ENCODE measurements at places on chromosomes 16 and 17.

- peak; percentile 58 for DNase-seq
Measured at GRCh38 chr17:36510636-36511035, 24.0 kb downstream of the MYO19 start.

DNA sequence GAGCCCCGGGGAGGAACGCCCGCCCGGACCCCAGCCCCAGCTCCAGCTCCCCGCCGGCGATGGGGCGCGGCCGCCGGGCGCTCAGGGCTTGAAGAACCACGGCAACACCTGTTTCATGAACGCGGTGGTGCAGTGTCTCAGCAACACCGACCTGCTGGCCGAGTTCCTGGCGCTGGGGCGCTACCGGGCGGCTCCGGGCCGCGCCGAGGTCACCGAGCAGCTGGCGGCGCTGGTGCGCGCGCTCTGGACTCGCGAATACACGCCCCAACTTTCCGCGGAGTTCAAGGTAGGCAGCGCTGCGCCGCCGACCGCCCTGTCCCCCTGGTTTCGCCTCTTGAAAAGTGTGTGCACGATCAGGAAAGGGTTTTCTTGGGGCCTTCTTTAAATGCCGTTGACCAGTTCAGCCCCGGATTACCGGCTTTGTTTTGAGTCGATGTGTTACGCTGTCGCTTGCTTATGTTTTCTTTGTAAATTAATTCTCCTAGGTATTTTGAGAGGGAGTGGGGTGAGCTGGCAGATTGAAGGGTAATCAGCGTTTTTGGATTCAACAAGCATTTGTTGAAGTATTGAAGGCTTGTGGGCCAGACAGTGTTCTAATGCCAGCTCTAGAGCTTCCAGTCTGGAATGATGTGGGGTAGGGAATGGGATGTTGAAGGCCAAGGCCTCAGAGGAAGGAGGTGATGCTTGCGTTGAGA, 681 bp downstream of the USP43 start:
- no peak for DNase-seq

GRCh38 chr17:10521949-10522348, 3.6 kb upstream of the MYH1 start:
- no peak for DNase-seq

- DNase-seq, result peak; percentile 12
Measured at GRCh38 chr17:142102-142661, 4.8 kb downstream of the SCGB1C2 start.

- DNase-seq, result no peak
Measured at GRCh38 chr16:17229766-17230165, 241.0 kb downstream of the XYLT1 start.

DNA sequence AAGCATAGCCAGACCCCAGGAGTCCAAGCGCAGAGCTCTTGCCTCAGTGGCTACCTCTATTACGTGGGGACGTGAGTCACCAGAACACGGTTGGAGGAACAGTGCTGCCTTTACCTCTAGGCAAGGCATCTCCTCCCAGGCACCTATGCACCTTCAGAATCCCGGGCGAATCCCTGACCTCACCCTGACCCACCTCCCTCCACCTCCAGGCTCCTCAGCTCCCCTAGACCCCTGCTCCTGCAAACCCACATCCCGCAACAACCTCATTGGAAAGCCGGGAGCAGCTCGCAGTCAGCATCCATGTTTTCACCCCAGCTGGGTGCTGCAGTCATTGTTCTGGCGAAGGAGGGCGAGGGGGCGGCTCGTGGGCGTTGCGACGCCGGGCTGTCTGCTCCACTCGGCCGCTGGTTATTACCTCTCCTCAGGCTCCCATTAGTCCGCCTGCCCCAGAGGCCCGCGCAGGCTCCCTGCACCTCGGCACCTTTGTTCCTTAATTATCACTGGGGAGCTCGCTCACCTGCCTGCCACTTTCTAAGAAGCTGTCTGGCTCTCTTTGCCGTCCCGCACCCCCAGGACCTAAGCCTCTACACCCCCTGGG, 24.6 kb upstream of the DLX4 start:
- no peak for DNase-seq

- DNase-seq, result no peak
Measured at GRCh38 chr17:82231312-82231561, 2.4 kb downstream of the SLC16A3 start.

GRCh38 chr16:50642349-50642748, 38.8 kb downstream of the SNX20 start:
- DNase-seq, result no peak

DNA sequence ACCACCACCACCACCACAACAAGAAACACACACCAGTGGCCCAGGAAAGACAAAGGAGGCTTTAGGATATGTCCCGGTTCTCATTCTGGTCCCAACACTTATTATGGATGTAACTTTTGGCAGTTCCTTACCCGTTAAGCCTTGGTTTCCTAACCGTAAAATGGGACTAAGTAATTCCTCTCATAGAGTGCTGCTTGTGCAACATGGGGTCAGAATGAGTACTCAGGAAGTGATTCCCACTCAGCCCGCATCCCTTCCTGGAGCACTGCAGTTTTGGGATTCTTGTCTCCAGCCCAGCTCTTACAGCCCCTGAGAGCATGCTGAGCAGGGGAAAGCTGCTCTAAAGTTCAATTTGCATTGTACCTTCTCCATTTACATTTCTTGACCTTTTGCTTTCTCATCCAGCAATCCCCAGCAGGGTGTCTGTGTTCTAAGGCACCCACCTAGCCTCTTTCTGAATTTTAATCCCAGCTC, 262.6 kb downstream of the PRKCA start:
- DNase-seq, result no peak

GRCh38 chr17:74804683-74805082, 28.5 kb upstream of the NAT9 start:
- DNase-seq, result no peak

- no peak for DNase-seq
Measured at GRCh38 chr16:47043970-47044684, 70.7 kb upstream of the DNAJA2 start.

DNA sequence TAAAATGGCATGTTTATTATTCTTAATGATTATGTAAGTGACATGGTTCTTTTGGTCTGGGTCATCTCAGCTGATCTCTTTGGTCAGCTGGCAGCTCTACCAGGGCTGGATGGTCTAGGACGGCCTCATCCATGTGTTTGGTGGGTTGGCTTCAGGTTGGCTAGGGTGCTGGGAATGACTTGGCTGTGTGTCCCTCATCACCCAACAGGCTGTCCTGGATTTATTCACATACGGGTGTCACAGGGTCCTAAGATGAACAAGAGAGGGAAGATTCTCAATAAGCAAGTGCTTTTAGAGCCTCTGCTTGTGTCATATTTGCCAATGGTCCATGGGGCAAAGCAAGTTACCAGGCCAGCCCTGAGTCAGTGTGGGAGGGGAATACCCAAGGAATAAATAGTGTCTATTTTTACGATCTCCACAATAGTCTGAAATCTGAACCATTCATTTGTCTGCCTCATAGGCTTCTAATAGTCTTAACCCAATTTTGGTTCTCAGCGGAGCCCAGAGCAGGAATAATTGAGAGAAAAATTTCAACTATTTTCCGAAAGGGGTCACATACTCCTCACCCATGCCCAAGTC, 157.5 kb downstream of the HS3ST2 start:
- DNase-seq, result no peak

DNA sequence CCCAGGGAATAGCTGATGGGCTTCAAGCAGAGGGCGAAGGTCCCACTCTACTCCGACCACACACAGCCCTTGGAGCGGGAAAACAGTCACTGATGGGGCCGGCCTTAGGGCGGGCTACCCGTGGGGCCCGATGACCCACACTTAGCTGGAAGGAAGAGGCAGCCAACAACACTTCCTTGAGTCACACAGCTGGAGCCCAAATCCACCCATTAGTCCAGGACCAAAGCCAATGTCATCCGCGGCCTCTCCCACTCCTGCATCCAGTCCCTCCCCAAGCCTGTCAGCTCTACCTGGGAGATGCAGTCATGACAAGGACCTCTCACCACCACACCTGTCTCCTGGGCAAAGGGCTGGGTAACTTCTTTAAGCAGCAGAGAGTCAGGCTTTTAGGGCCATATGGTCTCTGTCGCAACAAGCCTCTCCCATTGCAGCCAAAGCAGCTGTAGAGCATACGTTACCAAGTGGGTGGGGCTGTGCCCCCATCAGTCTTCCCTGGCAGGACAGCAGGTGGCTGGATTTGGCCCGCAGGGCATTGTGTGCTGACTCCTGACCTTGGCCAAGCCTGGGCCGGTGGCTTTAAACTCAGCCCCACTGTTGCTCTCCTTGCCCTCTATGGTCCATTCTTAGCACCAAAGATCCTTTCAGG, 110.7 kb downstream of the SOCS1 start:
- DNase-seq, result no peak

DNA sequence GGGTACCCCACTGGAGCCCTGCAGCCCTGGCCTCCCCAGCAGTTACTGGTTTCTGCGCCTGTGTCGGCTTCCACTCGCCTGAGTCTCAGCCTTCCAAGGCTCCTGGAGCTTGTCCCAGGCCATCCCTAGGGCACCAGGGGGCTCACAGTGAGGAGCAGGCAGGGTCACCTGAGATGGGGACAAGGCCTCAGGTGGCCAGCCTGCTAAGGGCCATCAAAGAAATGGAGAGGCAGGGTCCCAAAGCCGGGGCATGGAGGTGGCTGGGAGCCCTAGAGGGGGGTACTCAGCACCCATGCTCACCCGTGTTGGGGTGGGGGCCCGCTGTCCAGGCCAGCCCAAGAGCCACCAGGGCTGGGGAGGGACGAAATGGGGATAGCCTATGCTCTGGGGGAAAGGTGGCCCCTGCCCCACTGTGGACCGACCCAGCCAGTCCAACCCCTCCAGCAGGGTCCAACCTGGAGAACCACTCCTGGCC, 1.3 kb downstream of the FASN start:
- no peak for DNase-seq

DNA sequence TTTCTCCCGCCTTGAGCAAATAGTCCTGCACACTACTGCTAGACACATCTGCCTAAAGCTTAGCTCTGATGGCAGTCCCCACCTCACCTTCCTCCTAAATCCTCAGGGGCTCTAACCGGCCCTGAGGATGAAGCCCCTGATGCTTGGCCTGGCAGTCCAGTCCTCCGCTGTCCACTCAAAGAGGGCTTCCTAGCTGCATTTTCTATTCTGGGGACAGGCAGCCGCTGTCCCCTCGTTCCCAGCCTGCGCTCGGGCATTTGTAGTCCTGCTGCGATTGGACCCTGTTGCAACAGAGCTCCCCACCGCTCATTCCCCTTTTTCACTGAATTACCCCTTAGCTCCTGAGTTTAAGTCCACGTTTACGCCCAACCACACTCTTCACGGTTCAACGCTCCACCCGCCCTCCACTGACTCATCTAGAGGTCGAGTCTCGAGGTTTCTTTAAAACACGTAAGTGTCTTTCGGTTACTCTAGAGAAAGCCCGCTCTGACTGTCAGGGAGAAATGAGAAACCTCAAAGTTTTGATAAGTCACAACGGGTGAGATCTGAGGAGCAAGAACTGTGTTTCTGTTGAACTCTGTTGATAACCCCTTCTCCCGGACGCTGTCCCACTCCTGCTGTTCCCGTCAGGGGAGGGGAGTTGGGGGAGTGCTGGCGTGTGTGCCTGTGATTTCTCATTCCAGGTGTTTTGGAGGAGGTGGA, 4.5 kb downstream of the CCR7 start:
- no peak for DNase-seq

GRCh38 chr16:6891496-6891895, 441.1 kb upstream of the RBFOX1 start:
- no peak for DNase-seq

GRCh38 chr17:13806092-13806491, 204.4 kb upstream of the HS3ST3A1 start:
- DNase-seq, result no peak

- DNase-seq, result peak; percentile 95
Measured at GRCh38 chr17:55717898-55718735, 4.5 kb downstream of the TMEM100 start.

- DNase-seq, result no peak
Measured at GRCh38 chr16:1366712-1367299, 15.1 kb downstream of the GNPTG start.

- no peak for DNase-seq
Measured at GRCh38 chr17:35368081-35368830, 5.2 kb downstream of the SLFN11 start.

GRCh38 chr16:54318941-54319340, 32.4 kb upstream of the IRX3 start:
- DNase-seq, result no peak

DNA sequence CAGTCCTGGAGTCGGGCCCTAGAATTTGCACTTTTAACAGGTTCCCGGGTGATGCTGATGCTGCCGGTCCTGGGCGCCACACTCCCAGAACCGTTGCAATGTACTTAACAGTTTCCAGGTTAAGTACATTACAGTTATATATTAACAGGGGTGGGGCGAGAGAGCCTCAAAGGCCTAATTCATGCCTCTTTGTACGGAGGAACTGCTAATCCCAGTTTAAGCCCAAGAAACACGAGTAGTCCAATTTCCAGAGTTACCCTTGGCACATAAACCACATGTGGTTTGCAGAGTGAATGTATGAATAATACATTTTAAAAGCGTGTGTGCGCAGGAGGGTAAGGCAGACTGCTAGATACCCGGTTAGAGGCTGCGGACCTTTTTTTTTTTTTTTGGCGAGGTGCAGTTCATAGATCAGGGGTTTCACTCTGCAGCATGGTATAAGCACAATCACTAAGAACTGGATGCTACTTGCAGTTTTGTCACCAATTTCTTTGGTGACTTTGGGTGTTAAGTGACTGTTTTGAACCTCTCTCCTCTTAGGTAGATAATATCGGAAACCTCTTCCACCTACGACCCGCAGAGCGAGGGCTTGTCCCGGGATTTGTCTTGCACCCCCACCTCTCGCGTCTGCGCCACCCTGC, 713 bp downstream of the COX11 start:
- DNase-seq, result no peak

- no peak for DNase-seq
Measured at GRCh38 chr16:65767125-65767524, 599.4 kb upstream of the CDH5 start.

GRCh38 chr17:7818746-7819645, 15.0 kb upstream of the KDM6B start:
- DNase-seq, result no peak

DNA sequence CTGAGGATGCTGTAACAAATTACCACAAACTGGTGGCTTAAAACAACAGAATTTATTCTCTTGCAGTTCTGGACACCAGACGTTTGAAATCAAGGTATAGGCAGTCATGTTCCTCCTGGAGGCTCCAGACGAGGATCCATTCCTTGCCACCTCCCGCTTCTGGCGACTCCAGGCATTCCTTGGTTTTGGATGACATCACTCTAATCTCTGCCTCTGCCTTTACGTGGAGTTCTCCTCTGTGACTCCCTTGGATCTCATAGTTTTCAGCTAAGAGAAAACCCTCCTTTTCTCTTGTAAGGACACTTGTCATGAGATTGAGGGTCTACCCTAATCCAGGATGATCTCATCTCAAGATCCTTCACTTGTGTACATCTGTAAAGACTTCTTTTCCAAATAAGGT, 31.4 kb upstream of the HS3ST3B1 start:
- no peak for DNase-seq

- no peak for DNase-seq
Measured at GRCh38 chr16:22300427-22301071, 3.3 kb downstream of the POLR3E start.

- DNase-seq, result no peak
Measured at GRCh38 chr17:40463122-40463550, 19.9 kb downstream of the IGFBP4 start.

GRCh38 chr16:48511716-48512115, 98.3 kb downstream of the N4BP1 start:
- DNase-seq, result peak; percentile 18

All from lower leg skin (tissue), 4 donors.